Activated CD8-positive, alpha-beta memory T cell treated with anti-CD3 and anti-CD28 coated beads, Interleukin-2, amount 10 ng/mL, durations not matched to agents 7 days and 5 days (primary cell): ENCODE measurements at places on chromosomes 16 and 17.
A peak's percentile ranks its signal among the peaks of the same experiment; 100 is the strongest.

- DNase-seq = no peak
These were observed 24.0 kb downstream of the CMC2 start for GRCh38 chr16:80982646-80983045.

DNA sequence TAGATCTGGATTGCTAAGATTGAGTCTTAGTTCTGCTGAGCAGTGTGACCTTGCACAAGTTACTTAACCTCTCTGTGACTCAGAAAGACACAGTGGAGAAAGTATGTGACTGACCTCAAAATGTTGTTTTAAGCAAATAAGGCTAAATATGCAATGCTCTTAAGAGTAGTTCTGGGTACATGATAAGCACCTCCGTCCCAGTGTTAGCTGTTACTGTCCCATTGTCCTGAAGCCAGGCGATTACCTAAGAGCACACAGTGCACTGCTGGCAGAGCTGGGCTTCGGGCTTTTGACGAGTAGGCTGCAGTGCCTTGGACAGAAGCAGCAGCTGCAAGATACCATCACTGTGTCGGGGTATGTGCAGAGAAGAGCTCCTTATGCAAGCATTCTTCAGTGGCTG lies 32.7 kb upstream of the FOXF1 start:
- DNase-seq = no peak

DNA sequence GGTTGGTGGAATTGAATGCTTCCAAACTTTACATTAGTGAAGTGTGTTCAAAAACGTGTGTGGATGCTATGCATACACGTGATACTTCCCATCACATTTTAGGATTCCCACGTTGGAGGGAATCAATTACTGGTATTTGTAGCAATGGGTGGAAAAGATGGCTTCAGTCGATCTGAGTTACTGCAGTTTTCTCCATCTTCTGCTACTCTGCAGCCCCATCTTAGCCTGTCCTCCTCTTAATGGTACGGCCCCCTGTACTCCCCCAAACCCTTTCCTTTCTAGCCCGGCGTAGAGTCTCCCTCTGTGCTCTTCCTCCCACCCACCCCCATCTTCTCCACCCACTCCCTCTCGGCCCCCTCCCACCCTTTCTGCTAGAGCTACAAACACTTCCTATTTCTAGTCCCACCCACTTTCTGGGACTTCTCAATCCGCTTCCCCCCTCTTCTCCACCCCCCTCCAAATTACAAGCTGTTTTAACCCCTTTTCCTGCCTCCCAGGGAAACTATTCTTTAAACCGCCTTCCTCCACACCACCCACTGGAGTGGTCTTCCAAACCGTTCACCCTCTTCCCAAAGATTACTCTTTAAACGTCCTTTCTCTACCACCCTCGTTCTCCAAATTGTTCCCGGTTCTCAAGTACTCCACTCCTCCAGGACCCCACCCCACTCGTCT lies 1.1 kb downstream of the CHTF8 start:
- no peak for DNase-seq

- no peak for DNase-seq
These were observed 40.3 kb downstream of the NDE1 start for GRCh38 chr16:15690296-15690695.

DNA sequence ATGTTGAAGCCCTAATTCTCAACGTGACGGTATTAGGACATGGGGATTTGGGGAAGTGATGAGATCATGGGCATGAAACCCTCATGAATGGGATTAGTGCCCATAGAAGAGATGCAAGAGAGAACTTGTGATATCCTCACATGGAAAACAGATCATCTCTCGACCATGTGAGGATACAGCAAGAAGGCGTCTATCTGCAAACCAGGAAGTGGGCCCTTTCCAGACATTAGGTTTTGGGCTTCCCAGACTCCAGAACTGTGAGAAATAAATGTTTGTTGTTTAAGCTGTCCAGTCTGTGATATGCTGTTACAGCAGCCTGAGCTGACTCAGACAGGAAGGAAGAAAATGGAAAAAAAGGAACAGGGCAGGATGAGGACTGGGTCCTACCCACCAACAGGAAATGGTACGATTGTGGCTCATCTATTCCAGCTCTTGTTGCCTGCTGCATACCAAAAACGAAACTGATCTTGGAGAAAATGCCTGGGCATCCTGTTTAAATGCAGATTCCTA lies 21.9 kb upstream of the SSTR2 start:
- DNase-seq = peak; percentile 51

- DNase-seq = no peak
These were observed 60.5 kb downstream of the ADAMTS18 start for GRCh38 chr16:77374384-77374783.

DNA sequence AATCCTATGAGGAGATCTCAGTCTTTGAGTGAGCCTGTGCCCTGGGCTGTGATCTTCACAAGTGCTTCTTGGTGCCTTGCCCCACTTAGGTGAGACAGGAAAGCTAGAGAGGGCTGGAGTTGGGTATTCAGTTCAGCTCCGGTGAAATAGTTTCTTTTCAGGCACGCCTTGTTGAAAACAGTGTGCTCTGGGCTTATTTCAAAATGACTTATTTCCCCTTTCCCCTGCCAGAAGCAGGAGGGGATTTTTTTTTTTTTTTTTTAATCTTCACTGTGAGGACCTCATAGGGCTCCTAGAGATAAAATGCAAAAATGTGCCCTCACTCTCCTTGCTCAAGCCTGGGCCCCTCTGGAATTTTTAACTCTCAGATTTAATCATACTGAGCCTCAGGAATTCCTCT lies 27.2 kb downstream of the MOSMO start:
- DNase-seq = no peak

GRCh38 chr17:47279062-47279801 lies 25.6 kb downstream of the ITGB3 start:
- no peak for DNase-seq
